Activated CD4-positive, alpha-beta T cell treated with anti-CD3 and anti-CD28 coated beads for 1 hour (primary cell): ENCODE measurements at places on chromosomes 12 and 14.

- no peak for DNase-seq
Measured at GRCh38 chr14:76257842-76258397, 106.2 kb downstream of the GPATCH2L start.

DNA sequence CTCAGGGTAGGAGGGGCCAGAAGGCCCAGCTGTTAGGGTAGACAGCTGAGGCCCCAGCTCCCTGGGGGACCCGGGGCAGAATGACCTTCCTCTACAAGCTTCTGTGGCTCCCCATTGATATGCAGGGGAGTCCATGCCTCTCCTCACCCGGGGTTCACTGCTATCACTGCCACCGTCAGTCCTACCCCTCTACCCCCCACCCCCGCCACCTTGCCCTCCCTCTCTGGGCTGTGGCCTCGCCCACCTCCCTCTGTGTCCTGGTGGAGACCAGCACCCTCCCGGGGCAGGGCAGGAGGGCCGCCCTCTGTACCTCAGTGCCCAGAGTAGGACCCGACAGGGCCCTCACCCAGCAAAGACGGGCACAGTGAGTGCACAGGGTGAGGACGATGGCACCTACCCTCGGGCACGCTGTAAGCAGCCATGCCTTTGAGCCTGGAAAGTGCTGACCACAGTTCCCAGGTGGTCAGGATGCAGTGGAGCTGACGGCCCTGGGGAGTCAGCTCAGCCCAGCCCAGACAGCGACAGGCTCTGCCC, 88.4 kb upstream of the SFSWAP start:
- DNase-seq: no peak

- DNase-seq: no peak
Measured at GRCh38 chr12:106750524-106750923, 24.0 kb upstream of the RIC8B start.

DNA sequence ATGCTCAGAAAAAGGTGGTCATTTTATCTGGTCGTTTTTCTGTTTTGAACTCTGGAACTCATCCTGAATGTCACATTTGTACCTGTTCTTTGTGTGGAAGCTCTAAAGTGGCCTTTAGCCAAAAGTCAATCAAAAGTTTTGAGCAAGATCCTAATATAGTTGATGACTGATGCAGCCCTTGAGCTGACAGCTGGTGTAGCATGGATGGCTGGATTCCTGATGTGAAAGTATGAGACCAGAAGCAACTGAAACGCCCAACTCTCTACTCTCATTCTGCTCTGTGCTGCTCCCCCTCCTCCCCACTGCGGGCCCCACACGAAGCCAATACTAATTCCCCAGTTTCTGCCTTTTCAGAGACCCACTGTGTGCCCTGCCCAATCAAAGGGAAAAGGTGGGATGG, 10.3 kb upstream of the MYH7 start:
- no peak for DNase-seq

DNA sequence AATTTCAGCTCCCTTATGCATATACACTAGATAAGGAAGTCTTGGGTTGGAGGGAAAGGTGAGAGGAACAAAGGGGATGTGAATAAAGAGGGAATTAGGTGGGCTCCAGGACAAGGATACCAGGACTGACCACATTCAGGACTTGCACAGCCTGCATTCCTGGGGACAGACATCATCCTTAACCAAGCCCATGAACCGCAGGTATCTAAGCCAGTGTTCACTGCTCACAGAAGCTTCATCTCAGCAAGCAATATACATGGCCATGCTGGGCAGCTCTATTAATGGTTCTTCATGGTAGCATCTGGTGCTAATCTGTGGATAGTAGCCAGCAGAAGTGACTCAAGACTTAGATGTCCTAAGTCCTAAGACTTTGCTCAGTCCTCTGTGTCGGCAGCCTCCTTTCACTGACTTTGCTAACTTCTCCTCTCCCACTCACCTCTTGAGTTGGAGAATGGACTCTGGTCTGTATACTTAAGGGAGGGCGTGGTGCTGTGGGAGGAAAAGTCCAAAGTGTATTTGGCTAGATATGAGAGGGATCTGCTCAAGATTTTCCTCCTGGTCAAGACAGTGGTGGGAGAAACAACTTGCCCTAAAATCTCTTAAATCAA, 136.1 kb downstream of the ASCL1 start:
- DNase-seq: no peak

DNA sequence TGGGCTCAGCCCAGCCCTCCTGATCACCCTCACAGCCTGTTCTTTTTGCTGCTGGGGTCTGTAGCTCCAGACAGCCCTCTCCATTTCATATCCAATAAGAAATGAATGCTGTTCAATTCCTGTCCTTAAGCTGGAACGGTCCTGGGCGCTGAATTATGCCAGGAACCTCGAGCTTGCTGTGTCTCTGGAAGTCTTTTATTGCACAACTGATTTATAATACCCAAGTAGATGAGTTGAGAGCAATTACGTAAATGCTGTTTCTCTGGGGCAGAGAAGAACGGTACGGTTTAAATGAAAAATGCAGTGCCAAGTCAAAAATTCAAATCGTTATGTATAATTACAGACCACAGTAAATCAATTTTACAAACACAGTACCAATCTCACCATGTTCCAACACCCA, 161.0 kb downstream of the SAMD4A start:
- no peak for DNase-seq

- peak; percentile 39 for DNase-seq
Measured at GRCh38 chr12:52007158-52007921, 594 bp downstream of the TAMALIN start.

GRCh38 chr12:42085594-42085993, 59.1 kb downstream of the GXYLT1 start:
- no peak for DNase-seq

GRCh38 chr14:98138666-98139065, 1133.3 kb downstream of the BCL11B start:
- DNase-seq: peak; percentile 43

DNA sequence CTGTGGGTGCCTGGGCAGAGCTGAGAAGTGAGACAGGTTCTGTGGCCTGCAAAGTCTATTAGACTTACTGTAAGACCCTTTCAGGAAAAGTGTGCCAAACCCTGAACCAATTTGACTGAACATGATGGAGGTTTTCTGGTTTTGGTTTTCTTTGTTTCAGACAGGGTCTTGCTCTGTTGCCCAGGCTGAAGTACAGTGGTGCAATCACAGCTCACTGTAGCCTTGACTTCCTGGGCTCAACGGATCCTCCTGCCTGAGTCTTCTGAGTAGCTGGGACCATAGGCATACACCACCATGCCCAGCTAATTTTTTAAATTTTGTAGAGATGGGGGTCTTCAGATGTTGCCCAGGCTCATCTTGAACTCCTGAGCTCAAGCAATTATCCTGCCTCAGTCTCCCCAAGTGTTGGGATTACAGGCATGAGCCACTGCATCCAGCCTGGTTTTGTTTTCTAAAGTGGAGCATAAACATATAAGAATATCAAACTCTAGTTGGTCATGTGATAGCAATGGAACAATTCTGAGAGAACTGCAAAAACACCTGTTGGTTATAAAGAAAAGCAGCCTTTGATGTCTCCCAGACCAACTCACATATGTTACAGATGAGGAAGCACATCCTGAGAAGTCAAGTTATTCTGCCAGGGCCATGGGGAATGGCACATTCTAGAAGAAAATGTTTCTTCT, 166.9 kb downstream of the FOXN3 start:
- DNase-seq: no peak

DNA sequence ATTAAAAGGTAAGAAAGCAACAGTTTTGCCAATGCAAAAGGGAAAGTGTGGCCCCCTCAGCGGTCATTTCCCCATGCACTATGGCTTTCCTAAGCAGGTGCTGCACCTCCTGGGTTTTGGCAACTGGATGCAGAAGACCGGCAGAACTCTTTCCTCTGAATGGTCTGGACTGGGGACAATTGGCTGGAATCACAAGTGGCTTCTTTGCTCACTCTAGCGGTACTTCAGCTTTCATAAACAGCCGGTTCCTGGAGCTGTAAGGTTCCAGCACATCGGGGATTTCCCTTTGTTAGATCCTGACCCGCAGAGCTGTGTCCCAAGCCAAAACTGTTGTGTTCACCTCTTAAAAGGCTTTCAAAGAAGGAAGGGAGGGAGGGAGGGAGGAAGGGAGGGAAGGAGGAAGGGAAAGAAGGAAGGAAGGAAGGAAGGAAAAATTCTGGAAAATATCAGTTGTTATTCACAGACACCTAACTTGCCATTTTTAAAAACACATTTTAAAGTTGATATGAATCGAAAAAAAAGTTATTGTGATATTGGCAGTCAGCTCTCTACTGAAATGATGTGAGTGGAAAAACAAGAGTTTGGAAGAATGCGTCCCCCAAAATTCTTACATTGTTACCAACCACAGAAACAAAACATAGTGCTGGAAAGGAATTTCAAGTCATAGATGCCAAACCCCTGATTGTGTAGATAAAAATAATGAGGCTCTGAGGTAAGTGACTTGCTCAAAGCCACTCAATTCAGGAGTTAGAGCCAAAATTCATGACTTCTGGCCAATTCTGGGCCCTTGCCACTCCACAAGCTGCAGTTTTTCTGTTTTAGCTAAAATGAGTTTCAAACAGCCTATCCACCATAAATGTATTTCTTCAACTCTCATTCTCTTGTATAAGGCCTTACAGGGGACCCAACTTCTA, 220.6 kb upstream of the HMGA2 start:
- no peak for DNase-seq

DNA sequence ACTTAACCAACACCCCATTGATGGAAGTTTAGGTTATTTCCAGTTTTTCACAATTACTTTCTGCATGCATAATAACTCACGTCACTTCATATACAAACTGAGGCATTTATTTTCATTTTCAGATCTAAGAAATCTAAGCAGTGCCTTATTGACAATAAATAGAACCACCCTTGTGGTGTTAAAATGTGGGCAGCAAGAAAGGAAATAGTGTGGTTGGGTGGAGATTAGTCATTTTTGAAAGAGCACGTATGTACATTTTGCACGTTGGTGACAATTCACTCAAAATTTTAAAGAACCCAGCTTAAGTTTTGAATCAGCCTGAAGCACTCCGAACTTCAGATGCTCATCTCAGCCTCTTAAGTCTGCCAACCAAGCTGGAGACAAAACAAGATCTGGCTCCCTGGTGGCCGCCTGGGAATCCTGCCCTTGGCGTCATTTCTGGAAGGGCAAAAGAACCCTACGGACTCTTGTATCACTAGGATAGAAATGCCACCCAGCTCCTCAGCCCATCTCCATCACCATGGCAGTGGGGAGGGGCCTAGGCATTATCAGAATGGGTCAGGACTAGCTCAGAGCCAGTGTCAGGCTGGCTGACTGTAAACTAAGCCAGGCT, 89.5 kb upstream of the BCL2L14 start:
- DNase-seq: peak; percentile 9

DNA sequence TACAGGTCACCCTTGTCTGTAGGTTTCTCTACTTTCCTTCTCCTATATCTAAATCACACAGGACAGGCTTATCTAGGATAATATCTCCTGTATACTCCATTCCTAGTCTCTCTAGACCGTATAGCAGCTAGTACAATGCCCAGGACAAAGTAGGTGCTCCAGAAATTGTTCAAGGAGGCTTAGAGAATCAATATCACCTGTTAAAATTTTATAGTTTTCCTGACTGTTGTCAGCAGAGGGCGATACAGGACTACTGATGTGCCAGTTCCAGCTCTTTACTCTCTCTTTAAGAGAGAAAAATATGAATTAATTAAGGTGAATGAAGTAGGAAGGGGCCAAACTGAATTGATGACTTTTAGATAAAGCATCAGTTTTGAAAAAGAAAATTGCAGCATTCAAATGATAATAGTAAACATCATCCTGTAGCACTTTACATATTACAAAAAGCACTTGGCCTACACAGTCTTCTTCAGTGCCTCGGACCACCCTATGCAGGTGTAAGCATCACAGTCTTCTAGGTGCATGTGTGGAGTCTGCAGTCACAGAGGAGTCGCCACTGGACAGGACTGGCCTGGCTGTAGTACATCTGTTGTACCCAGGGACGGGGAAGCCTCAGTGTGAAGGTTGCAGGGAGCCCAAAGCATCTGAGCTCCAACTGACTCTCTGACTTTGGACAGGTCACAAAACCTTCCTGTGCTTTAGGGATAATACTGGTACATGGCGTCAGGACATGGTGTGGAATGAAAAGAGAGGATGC, 61.9 kb upstream of the MAX start:
- DNase-seq: no peak

- DNase-seq: no peak
Measured at GRCh38 chr14:51318813-51319597, 79.0 kb downstream of the TMX1 start.

- no peak for DNase-seq
Measured at GRCh38 chr14:69848903-69849391, 30.3 kb upstream of the SMOC1 start.

DNA sequence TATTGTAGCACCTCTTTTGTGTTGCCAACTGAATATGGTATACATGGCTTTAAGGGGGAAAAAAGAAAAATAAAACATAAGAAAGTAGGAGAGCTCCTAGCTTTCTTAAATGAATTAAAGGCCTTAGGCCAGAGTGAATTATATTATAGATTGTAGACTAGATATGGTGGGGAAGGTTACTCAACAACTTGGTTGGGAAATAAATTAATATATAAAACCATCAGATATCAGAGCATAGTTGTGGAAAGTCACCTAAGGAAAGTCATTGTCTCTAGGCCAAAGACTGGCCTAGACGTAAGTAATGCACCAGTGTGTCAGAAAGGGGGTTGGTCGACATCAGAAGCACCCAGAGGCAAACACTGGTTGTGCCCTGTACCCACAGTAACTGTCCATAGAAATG, 391.8 kb downstream of the RAD51B start:
- DNase-seq: no peak

GRCh38 chr12:18998343-18999261, 130.9 kb upstream of the PLEKHA5 start:
- no peak for DNase-seq

GRCh38 chr12:113006641-113007040, 28.3 kb downstream of the OAS2 start:
- DNase-seq: no peak

- no peak for DNase-seq
Measured at GRCh38 chr12:113990250-113991223, 24.4 kb upstream of the RBM19 start.

- no peak for DNase-seq
Measured at GRCh38 chr14:35988972-35989690, 163.0 kb downstream of the BRMS1L start.

GRCh38 chr12:91098461-91098860, 12.8 kb downstream of the LUM start:
- DNase-seq: no peak

DNA sequence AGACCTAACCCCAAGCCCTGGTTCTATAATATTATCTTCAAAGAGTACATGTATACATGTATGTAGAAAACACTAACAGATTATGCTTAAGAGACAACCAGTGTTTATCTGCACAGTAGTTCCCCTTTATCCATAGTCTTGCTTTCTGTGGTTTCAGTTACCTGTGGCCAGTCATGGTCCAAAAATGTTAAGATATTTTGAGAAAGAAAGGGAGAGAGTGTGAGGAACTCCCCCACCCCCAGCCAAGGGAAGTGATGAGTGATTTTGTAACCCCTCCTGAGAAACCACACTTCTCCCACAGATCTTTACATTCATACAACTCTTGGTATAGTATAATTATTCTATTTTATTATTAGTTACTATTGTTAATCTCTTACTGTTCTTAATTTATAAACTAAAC, 77.3 kb upstream of the CNTN1 start:
- no peak for DNase-seq

DNA sequence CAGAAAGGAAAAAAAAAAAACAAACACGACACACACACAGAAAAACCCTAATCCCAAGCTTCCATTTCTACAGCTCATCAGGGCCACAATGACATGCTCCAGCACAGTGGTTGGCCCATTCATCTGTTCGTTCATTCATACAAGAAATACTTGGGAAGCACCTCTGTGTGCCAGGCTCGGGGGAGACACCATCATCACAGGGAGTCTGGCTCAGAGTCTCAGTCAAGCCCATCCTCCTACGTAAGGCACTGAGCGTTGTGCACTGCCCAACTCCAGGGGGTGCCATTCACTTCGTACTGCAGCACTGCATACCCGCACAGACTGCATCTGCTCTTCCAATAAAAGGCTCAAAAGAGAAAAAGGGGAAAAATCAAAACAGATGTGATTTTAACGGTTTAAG, 15.3 kb downstream of the VPS37B start:
- no peak for DNase-seq
